ENCODE measurements at places on chromosomes 11 and 22. TPM values are rescaled to one million over a fixed set of nuclear protein-coding genes. Genes with fewer than 3 reads are reported as not detected.
A peak's percentile ranks its signal among the peaks of the same experiment; 100 is the strongest.

The EFCAB6 gene
- polyA plus RNA-seq: 1.5 TPM

The SEZ6L gene
- polyA plus RNA-seq: 0.09 TPM

DNA sequence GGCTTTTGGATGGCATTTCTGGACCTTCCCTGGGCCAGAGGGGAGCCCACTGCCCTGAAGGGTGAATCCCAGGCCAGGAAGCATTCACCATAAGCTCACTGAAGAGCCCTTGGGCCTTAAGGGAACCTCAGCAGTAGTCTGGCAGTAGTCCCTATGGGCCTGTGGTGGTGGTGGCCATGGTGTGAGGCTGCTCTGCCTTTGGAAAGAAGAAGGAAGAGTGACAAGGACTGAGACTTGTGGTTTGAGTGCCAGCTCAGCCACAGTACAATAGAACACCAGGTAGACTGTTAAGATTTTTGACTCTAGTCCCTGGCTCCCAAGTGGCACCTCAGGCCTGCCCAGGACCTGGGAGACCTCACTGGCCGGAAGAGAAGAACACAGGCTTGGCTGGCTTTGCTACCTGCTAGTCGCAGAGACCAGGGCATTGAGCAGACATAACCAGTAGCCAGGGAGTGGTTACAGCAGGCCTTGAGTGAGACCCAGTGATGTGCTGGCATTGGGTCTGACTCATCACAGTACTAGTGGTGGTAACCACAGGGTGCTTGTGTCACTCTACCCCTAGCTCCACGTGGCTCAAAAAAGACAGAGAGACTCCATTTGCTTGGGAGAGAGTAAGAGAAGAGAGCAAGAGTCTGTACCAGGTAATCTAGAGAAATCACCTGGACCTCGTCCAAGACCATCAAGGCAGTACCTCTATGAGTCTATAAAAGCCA lies 259.8 kb upstream of the BLID start:
- no peak for DNase-seq

GRCh38 chr11:35286126-35286525 lies 133.2 kb downstream of the SLC1A2 start:
- no peak for DNase-seq

DNA sequence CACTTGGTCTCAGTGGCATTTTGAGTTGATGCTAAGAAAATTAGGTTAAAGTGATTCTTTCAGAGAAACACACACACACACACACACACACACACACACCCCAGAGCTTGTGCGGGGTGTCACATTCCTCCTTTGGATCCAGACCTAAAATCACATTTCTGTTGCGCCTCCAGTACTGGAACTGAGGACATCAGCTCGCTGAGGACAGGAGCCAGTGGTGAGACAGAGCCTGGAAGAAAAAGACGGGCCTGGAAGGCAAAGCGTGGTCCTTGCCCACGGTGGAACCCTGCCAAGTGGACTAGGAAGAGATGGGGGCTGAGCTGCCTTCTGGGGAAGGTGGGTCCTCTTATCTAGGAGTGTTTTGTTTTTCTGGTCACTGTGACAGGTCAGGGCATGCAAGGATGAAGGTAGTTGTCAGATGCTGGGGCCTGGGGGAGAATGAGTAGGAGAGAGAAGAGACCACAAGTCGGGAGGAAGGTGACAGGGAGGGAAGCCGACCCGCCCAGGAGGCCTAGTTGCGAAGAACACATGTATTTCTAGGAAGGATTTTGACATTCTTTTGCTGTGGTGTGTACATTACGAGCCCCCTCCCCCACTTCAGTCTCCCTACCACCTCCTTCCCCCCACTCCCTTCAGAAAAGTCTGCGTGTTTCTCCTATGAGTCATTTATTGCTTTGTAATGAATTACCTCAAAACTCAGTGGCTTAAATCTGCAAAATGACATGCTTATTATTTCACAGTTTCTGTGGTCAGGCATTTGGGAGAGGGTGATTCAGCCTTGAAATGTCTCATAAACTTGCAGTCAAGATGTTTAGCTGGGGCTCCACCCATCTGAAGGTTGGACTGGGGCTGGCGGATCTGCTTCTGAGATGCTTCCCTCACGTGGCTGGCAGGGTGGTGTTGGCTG lies 4.8 kb upstream of the ELFN2 start:
- DNase-seq: peak; percentile 35

- no peak for DNase-seq
Observed at GRCh38 chr11:20163783-20164481, 3.7 kb upstream of the DBX1 start.

GRCh38 chr11:38446336-38446735 lies 1848.3 kb upstream of the RAG2 start:
- DNase-seq: no peak

DNA sequence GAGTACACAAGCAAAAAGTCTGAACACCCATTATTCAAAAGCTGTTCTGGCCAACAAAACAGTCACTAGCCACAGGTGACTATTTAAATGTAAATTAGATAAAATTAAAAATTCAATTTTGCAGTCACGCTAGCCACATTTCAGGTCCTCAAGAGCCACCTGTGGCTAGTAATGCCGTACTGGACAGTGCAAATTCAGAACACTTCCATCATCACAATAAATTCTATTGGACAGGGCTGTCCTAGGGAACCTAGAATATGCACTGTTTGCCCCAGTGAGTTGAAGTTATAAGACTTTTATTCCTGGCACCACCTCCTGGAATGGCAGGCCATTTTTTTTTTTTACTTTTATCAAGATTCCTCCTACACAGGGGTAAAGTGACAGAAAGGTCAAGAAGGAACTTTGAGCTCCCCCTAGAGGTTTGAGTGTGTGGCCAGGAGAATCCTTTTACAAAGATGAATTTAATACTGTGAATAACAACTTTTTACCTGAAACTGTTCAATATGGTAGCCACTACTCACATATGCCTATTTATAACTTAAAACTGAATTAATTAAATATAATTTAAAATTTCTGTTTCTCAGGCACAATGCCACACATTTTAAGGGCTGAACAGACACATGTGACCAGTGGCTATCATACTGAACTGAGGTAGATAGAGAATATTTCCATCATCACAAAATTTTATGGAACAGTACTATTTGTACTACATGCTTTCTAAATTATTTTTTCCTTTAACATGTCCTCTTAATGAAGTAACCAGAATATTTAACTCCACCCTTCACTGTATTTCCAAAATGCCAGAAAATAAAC lies 6.5 kb downstream of the MSANTD2 start:
- DNase-seq: peak; percentile 65

- peak; percentile 59 for DNase-seq
Observed at GRCh38 chr11:62295504-62295903, 3.4 kb downstream of the SCGB1D4 start.
